Posterior cingulate gyrus (tissue), 11 donors: ENCODE measurements at places on chromosomes 3 and 15.

- no peak for DNase-seq
Observed at GRCh38 chr3:189683546-189684255, 52.5 kb downstream of the TP63 start.

GRCh38 chr15:81859737-81860516 lies 185.9 kb downstream of the MEX3B start:
- no peak for DNase-seq

- DNase-seq = no peak
Observed at GRCh38 chr3:136326316-136326715, 76.2 kb downstream of the PCCB start.

GRCh38 chr3:78726545-78726944 lies 1041.3 kb downstream of the ROBO1 start:
- no peak for DNase-seq

DNA sequence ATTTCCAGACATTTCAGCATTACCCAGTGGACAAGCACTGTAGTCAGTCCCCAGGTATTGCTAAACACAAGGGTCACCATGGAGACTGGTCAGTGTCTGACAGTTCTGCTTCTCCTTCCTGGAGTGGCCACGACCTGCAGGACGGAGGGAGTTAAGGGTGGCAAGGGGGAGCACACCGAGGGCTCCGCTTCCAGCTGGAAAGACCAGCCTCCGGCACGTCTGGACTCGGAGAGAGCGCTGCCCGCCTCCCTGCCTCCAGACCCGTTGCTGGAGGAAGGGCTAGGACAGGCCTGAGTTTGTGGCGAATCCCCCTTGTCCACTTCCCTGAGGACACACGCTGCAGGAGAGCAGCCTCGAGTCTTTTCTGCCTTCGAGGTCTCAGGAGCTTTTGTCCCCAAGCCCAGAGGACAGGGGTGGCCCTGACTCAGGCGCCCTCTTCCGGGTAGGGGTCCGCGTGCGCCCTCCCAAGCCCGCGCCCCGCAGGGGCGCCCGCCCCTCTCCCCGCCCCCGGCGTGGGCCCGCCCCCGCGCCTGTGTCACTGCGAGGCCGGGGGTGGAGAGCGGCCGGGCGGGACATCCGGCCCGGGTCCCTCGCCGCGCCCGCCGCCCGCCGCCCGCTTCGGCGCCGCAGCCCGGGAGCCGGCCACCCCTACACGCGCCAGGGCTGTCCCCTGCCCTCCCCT lies at the start of gene CHST14:
CHST14 (plus strand) TSS at position 562 of the 682 bp plus-strand sequence. CDS start 230 bp downstream, outside the sequence.
- no peak for DNase-seq

GRCh38 chr3:73259291-73259690 lies 197.8 kb downstream of the EBLN2 start:
- no peak for DNase-seq

DNA sequence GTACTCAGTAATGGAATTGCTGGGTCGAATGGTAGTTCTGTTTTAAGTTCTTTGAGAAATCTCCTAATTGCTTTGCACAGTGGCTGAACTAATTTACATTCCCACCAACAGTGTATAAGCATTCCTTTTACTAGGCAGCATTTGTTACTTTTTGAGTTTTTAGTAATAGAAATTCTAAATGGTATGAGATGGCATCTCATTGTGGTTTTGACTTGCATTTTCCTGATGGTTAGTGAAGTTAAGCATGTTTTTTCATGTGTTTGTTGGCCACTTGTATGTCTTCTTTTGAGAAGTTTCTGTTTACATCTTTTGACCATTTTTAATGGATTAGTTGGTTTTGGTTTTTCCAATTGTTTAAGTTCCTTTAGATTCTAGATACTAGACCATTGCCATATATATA lies 28.4 kb downstream of the TP63 start:
- DNase-seq = no peak

- no peak for DNase-seq
Observed at GRCh38 chr3:126040386-126040785, 43.5 kb downstream of the SLC41A3 start.

GRCh38 chr3:151171145-151171757 lies 31.8 kb downstream of the GPR171 start:
- no peak for DNase-seq

DNA sequence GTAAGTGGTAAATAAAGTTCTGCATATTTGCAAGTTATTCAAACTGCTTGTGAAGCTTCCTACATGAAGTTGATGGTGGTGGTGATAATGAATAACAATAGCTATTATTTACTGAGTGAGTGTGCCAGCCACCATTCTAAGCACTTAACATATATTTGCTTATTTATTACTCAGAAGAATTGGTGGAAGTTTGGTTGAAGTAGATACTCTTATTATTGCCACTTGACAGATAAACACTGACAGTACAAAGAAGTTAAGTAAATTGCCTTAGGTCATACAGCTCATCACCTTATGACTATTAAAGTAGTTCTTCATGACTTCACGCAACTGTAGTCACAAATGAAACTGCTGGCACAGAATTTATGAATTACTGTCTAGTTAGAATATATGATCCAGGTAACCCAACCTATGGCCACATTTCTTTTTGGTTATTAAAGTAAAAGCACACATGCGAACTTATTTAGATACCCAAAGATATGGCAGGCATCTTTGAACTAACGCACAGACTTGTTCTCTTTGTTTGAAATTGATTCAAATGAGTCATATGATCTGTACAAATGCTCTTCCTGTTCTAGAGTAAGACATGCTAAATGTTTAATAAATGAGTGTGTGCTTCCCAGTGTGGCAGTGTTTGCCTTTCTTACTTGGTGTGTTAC lies 99.8 kb upstream of the NR2F2 start:
- no peak for DNase-seq

- no peak for DNase-seq
Observed at GRCh38 chr15:31074321-31074720, 27.2 kb downstream of the TRPM1 start.

DNA sequence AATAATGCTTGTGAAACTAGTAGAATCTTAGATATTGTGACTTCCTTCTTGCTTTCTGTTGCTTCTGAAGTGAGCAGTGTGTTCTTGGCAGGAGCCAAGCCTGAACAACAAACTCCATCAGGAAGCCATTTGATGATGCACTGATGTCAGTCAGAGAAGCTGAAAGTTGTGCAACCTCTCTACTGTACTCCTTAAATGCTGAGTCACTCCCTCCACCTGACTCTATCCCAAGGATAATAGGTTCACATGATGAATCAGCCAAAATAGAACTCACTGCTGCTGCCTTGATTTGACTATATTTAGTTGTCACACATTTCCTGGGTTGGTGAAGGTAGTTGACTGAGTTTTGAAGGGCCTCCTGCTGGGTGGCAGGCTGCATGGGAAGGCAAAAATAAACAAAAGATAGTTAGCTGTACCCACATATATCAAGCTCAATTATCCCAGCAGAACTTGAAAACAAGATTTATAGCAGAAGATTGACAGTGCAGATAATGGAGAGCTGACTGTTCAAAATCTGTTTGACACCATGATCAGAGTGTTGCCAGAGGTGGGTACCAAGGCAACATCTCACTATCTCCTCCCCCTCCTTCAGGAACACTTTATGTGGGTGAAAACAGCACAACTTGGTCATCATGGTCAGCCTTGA lies 328.4 kb upstream of the DPH6 start:
- DNase-seq = no peak

GRCh38 chr3:77660718-77661117 lies 620.8 kb downstream of the ROBO2 start:
- DNase-seq = no peak

DNA sequence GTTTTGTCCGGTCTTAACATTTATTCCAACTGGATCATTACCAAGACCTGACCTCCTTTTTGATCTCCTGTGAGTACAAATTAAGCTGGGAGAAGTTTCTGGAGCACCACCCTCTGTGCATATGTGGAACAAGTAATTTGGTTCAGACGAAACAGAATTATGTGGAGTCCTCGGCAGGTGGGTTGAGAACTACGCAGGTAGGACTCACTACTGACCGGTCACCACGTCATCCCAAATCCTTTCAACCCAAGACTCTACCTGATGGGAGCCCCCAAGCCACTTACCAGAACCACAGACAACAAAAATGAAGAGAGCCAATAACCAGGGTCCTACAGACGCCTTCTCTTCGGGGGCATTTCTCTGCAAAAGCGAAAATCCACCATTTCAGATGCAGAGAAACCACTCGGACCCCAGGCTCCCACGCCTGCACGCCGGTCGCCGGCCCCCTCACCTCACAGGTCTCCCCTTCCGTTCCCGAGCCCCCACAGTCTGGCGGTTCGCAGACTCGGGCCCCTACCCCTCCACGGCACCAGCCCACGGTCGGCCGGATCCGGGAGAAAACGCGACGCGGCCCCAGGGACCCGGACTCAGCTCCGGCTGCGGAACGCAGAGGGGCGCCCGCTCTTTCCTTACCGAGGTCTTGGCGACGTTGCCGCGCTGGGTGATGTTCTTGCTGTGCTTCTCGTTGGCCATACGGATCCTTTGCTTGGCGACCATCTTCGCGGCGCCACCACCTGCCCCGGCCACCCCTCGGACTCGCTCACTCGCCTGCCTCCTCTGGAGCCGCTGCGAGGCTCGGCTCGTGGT lies 674 bp downstream of the SERP1 start:
- peak; percentile 50 for DNase-seq

- no peak for DNase-seq
Observed at GRCh38 chr15:72272997-72273352, 621 bp upstream of the PARP6 start.

- DNase-seq = no peak
Observed at GRCh38 chr3:50651445-50651844, 23.3 kb upstream of the DOCK3 start.

DNA sequence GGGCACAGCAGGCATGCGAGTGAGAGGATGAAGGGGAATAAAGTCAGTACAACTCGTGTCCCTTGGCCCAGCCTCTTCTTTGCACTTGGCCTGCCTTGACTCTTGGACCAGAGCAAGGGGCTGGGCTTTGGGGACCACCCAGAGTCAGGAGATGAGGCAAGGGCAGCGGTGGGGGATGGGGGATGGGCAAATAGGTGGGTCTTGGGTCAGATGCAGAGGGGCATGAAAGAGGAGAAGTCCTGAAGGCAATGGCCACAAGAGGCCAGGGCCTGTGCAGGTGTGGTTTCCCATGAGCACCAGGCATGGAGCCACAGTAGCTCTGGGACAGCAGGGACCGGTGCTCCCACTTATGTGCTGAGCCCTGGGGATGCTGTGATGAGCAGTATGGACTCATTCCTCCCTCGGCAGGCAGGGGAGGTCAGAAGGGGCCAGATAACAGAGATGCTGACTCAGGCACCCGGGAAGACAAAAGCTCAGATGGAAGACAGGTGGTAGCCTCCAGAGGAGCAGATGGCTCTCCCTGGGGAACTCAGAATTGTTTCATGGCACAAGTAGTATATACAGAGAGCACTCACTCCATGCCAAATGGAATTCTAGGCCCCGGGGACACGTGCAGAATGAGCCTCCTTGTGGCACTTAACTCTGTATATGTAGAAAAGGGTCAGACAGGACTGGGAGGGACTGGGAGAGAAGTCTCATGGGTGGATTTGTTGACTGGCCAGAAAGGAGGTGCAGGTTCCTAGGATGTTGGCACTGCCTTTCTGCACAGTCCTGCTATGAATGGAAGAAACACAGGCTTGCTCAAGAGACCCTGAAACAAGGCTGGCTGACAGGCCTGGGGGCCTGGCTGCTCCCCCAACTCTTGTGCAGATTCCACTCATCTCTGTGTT lies 14.3 kb downstream of the ZBTB47 start:
- no peak for DNase-seq

- no peak for DNase-seq
Observed at GRCh38 chr3:58164906-58165821, 45.6 kb downstream of the DNASE1L3 start.

DNA sequence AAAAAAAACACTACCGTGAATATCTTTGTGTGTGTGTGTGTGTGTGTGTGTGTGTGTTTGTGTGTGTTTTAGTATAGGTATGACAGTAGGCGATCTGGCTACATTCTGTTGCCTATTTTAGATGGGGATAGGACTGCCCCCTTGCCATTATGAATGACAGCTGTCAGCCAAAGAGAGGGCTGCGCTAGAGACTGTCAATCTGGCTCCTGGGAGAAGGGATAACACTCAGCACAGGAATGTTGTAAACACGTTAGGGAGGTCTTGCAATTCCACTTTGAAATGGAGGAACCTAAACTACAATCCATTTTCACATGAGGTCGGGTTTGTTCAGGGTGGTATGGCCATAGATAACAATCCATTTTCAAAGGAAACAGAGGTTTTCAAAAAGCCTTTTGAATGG lies 14.1 kb upstream of the ETV5 start:
- no peak for DNase-seq

GRCh38 chr3:101998256-101998926 lies 149.1 kb downstream of the NFKBIZ start:
- no peak for DNase-seq

DNA sequence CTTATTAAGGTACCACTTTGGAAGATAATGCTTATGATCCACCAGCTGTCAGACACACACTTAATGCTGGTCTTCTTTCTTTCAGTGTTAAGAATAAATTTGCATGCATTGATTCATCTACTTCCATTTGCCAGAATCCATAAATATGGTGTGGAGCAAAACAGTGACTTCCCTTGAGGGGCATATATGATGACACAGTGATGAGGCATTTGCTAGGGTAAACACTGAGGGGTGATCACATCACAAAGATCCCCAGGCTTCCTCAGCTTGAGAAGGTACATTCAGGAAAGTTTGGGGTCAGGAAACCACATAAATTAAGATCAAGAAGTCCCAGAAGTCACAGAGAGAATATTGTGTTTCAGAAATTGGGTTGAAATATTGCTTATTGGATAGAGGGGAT lies 9.9 kb upstream of the ZBED2 start:
- DNase-seq = no peak

GRCh38 chr3:120471643-120472042 lies 20.9 kb upstream of the FSTL1 start:
- DNase-seq = no peak

DNA sequence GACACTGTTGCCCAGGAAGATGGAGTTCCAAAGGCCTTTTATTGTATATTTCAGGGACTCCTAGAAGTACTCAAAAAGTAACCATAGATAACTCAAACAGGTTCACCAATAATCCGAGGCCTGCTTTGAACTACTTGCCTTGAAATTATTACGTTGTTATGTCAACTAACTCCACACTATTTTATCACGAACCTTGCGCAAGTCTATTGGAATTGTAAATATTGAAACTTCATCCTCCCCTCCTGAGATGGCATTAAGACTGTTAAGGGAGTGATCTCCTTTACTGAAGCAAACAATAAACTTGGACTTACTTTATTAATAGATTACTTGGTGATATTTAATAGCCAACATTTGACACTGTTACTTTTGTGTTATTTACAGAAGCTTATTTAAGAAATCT lies 199.6 kb upstream of the GADL1 start:
- no peak for DNase-seq

- DNase-seq = peak; percentile 88
Observed at GRCh38 chr3:53844262-53845102, 1.7 kb downstream of the CHDH start.

DNA sequence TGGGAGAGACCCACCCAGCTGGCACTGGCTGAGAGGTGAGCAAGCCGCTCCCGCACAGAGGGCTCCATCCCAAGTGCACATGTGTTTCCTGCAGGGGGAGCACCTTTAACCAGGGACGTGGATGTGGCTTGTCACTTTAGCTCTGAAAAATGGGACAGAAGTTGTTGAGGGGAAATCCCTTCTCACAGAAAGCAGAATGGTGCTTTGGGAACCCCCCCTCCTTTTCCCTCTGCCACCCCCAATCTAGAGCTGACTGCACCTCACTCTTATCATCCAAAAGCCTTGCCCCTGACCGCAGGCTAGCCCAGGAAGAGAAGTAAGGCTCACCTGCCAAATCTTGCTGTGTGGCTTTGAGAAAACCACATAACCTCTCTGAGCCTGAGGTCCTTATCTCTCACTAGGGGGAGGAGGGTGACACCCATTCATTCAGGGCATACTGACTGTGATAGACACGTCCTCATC lies 77.9 kb downstream of the RPN1 start:
- DNase-seq = no peak

GRCh38 chr3:181727341-181728032 lies 15.8 kb downstream of the SOX2 start:
- no peak for DNase-seq
